ENCODE measurements at places on chromosomes 4 and X.

DNA sequence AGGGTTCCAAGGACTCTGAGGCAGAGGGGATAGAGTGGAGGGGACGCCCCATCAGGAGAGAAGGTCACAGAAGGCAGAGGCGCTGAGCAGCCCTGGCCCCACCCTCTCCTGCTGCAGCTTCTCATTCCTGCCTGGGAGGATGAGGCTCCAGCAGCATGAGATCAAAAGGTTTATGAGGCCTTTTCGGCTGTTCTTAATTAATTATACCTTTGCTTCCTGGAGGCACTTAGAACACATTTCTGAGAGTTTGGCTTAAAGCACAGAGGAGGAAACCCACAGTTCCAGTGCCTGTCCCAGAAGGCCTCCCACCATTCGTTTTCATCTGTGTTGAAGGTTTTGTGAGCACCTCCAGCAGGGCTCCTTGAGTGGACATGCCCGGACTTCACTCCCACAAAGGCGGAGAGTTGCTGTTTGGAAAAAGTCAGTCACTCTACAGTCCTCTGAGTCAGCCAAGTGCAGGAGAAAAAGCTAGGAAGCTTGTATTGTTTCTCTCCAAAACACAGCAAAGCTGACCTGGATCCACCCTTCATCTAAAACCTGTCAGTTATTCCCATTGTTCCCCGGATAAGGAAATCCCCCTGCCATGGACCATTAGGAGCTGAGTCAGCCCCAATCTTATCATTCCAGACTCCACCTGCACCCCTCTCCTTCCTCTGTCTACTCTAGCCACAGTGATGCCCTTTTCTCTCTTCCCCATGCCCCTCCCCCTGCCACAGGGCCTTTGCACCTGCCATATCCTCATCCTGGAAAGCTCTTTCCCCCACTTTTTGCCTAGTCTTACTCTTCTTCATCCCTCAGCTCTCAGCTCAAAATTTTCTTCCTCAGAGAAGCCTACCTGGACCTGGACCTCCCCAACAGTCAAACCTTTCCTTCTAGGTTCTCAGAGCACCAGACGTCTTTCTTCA, 276.8 kb downstream of the FBXW7 start:
- no peak for DNase-seq

DNA sequence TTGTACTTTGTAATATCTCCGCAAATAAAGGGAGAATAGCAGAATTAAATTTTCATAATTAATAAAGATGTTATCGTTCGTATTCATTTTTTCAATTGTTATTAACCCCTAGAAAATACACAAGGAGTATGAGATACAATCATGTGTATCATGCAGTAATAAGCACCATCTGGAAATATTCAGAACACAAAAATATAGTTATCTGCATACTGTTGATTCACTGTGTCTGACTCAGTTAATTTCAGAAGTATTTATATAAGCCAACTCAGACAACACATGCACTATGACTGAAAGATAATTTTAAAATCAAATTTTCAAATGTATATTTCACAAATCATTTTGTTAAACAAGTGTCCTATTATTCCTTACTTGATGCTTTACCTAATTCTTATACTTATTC, 1954.8 kb downstream of the ARAP2 start:
- no peak for DNase-seq

DNA sequence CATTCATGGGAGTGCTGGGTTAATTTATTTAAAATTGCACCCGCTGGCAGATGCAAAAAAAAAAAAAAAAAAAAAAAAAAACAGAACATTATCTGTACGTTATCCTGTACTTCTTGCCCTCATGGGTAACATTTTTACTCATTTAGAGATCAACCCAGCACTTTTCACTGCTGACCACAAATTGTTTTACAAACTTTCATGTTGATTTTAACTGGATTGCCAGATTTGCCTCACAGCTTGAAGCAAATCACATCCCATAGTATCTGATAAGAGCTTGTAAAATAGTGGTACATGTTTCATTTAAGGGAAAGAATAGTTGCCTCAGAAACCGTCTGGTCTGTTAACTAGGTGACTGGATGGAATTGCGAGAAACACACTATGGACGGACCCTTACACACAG, 640.8 kb downstream of the TRIML1 start:
- no peak for DNase-seq

DNA sequence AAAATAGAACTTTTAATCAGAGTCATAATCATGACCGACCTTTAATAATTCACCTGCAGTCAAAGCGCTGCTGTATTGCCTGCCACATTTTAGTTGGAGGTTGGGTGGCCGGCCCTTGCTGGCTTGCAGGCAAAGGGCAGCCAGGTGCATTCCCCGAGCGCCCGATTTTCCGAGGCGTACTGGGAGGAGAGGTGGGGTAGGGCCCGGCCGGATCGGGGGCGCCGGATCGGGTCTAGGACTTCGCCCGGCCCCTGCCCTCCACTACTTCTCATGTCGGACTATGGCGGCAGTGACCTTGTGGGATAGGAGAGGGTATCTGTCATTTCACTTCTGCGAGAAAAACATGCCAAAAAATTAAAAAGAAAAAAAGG, 2.5 kb upstream of the RS1 start:
- peak; percentile 1 for DNase-seq

GRCh38 chr4:152266831-152267480, 268.9 kb downstream of the FBXW7 start:
- no peak for DNase-seq

DNA sequence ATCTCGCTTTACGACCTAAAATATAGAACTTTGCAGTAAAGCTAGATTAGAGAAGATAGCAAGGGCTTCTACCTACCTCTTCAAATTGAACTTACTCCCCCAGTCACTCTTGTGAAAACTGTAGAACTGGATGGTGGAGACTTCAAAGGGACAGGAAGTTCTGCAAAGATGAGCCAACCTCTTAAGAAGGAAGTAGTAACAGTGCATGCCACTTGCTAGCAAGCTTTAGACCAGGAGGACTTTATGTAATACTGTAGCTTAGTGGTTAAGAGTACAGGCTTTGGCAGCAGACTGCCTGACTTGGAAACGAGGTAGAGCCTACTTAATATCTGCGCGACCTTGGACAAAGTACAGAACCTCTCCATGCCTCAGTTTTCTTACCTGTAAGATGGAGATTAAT, 27.5 kb upstream of the VBP1 start:
- peak; percentile 13 for DNase-seq

GRCh38 chr4:53921856-53922255, 142.5 kb downstream of the CHIC2 start:
- no peak for DNase-seq

DNA sequence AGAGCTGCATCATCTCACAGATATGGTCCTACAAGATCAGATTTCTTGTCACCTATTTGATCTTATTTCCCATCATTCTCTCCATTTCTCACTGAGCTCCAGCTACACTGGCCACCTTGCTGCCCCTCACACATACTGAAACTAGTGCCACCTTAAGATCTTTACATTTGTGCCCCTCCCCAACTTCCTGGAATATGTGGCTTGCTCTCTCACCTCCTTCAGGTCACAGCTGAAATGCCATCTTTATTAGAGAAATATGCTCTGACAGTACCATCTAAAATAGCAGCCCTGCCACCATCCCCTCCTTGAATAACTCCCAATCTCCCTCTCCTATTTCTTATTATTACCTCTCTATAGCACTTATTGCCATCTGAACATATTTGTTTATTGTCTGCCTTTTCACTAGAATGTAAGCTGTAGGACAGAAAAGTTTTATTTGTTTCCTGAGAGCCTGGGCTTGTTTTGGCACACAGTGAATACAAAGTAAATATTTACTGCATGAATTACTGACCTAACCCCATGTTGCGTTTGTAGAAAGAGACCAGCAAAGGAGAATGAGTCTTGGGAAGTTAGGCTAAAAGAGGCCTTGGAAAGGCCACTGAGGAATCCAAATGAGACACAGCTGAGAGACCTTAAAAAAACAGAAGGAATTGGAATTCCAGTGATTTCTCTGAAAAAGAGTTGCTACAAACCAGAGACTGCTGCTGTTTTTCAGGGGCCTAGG, 22.7 kb downstream of the DYNLT3 start:
- no peak for DNase-seq

GRCh38 chr4:137998666-137999429, 243.3 kb downstream of the SLC7A11 start:
- DNase-seq = no peak

GRCh38 chr4:80173401-80173800, 23.9 kb upstream of the PRDM8 start:
- DNase-seq = peak; percentile 41

DNA sequence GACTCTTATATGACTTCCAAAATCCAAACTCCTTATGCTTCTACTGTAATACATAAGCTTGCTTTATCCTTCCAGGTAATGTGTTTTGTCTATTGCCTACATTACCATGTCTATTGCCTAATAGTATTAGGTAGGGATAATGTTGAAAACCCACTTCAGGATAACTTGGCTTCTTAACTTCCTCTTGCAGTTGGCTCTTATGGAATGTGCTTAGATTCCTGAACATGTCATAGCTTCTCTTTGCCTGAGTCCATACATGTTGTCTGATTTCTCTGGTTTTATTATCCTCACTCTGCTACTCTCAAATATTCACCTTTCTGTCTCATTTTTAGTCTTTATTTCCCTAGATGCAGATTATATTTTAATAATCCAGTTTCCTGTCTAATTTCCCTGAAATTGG, 599.9 kb downstream of the IL15 start:
- no peak for DNase-seq

DNA sequence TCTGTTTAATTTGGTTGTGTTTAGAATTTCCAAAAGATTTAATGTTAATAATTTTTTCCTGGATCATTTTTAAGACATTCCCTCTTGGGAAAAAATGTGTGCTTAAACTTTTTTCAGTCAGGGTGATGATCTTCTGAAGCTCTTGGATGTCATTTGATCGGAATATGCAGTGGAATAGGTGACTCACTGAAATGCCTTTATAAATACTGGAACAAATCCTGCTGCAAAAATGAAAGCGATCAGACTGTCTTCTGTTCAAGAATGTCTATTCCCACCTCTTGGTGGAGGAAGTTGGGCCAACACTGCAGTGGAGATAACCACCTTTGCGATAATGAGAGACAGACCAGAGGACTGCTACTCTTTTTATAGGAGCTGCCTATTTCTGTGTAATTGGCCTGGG, 46.7 kb downstream of the LARP1B start:
- DNase-seq = no peak

- DNase-seq = no peak
These were observed 586.6 kb downstream of the RAPGEF2 start for GRCh38 chr4:159689526-159689925.

DNA sequence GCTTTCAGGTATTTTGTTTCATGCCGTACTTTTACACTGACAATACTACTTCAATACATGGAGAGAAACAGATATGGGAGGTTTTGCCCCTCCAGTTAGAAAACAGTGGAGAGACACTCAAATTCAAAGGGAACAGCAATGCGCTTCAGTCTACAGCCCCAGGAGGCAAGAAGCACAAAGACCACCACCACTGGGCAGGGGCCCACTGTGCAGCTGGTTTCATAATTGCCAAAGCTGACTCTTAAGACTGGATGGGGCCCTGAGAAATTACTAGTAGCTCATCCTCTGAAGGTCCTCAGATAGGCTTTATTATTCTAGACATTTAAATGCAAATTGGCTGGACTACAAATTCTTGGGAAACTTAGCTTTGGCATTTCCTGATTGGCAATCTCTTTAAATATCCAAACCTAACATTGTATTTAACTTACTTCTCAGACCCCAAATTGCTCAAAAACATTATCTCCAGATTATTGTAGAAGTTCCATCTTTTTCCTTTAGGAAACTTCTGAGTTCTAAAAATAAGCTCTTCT, 85.9 kb upstream of the GPR34 start:
- DNase-seq = no peak

GRCh38 chrX:151789179-151789800, 54.7 kb downstream of the CNGA2 start:
- no peak for DNase-seq

DNA sequence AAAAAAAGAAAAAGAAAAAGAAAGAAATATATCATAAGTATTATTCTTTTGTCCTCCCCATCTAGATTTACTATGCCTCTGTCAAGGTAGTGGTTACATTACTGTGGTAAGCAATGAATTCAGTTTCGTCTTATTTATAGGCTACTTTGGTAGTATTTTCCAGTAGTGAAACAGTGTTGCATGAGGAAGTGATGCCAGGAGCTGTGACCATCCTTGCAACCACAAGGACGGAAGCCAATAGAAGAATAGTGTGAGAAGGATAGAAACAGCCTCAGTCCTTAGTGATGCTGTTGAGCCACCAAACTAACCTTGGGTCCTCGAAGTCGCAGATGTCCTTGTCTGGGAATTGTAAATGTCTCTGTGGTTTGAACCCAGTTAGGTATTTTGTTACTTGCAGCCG, 328.5 kb downstream of the PPP3CA start:
- DNase-seq = no peak

DNA sequence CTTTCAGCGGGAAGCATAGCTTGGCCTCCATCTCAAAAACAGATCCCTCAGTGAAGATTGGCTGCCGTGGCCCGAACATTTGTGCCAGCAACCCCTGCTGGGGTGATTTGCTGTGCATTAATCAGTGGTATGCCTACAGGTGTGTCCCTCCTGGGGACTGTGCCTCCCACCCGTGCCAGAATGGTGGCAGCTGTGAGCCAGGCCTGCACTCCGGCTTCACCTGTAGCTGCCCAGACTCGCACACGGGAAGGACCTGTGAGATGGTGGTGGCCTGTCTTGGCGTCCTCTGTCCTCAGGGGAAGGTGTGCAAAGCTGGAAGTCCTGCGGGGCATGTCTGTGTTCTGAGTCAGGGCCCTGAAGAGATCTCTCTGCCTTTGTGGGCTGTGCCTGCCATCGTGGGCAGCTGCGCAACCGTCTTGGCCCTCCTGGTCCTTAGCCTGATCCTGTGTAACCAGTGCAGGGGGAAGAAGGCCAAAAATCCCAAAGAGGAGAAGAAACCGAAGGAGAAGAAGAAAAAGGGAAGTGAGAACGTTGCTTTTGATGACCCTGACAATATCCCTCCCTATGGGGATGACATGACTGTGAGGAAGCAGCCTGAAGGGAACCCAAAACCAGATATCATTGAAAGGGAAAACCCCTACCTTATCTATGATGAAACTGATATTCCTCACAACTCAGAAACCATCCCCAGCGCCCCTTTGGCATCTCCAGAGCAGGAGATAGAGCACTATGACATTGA, 175.4 kb downstream of the FAT4 start:
- DNase-seq = no peak

- peak; percentile 55 for DNase-seq
These were observed 39.3 kb downstream of the BMP3 start for GRCh38 chr4:81069706-81070331.

- DNase-seq = no peak
These were observed 317.1 kb downstream of the CBLL2 start for GRCh38 chrX:22589845-22590244.

DNA sequence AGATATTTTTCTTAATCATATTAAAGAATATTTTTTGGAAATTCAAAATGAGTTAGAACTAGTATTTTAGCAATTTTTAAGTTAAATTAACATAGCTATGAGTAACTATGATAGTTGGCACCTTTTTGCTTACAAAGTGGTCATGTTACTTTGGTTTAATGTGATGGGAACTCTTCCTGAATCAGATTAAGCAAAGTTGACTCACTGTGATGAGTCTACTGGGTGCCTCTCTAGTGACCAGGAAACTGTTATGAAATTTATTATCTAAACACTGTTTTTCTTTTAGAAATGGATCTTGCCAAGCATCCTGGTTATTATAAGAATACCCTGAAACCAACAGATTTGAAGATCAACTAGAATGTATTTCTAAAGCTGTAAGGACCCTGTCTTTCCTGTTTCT, 985.8 kb downstream of the TRAM1L1 start:
- no peak for DNase-seq

GRCh38 chr4:25723409-25723808, 67.8 kb downstream of the SLC34A2 start:
- no peak for DNase-seq

Data from effector memory CD8-positive, alpha-beta T cell (primary cell).